ENCODE measurements at places on chromosomes 5 and 9. TPM values are rescaled to one million over a fixed set of nuclear protein-coding genes. Genes with fewer than 3 reads are reported as not detected.

Gene BASP1
- total RNA-seq: 84.5 TPM

Gene TAF1L
- not detected for total RNA-seq

Gene PKN3
- total RNA-seq: 1.1 TPM

Gene TAF11L3
- not detected for total RNA-seq

Gene FGFR4
- total RNA-seq: 1.5 TPM

Gene SLC6A18
- not detected for total RNA-seq

Gene QRFP
- total RNA-seq: not detected

Gene SHOC1
- 0.09 TPM for total RNA-seq

Gene CARD9
- 0.69 TPM for total RNA-seq

Gene GPX8
- 38.8 TPM for total RNA-seq

Gene SARDH
- not detected for total RNA-seq

Gene FAM53C
- 38.9 TPM for total RNA-seq

Gene PRRT1B
- total RNA-seq: not detected

Gene ECPAS
- 152 TPM for total RNA-seq

Gene ARRDC3
- total RNA-seq: 41.6 TPM

Gene DNAH5
- 0.05 TPM for total RNA-seq

Gene LCN15
- not detected for total RNA-seq

Gene TMEM141
- total RNA-seq: 56.0 TPM

Gene ADAMTSL2
- not detected for total RNA-seq

Gene HEMGN
- total RNA-seq: not detected

Gene GLRA1
- not detected for total RNA-seq

Gene HAVCR1
- 0.42 TPM for total RNA-seq

Gene ROR2
- 0.10 TPM for total RNA-seq

Gene PCDHB5
- total RNA-seq: 1.7 TPM

Gene EGFL7
- total RNA-seq: 4.3 TPM

Gene SOX30
- not detected for total RNA-seq

Gene PTGER4
- 2.5 TPM for total RNA-seq
